HuH-7.5 (cell line): ENCODE measurements at places on chromosomes 7 and 10.

GRCh38 chr10:8738987-8739386, 684.5 kb downstream of the GATA3 start:
- DNase-seq, result no peak

DNA sequence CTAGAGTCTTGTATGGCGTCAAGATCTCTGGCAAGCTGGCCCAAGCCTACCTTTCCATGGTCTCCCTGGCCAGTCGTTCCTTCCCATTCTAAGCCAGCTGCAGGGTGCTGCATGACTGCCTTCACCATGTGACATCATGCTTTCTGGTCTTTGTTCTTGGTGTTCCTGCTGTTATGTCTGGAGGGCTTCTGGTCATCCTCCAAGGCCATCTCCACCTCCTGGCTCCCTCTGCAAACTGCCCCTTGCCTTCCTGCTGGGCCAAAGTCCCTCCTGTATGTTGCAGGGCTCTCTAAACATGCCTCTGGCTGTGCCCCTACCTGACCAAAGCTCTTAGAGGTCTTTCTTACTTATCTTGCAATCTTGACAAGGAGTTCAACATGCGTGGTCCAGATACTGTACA, 44.4 kb upstream of the SHH start:
- DNase-seq, result no peak

DNA sequence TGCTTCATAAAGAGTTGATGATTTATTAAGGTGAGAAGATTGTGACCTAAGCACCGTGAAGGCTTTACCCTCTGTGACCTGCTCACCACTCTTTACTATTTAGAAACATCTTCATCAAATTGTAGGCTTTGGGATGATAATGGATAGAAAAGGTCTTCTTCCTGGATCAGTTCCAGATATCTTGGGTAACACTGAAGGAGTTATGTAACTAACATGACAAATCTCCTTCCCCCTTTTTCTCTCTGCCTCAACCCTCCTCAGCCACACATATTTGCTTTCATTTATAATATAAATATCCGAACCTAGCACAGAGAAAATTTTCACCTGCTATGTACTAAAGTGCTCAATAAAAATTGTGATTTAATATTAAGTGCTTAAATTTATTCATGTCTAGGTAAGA, 151.5 kb downstream of the FRMD4A start:
- DNase-seq, result no peak

- peak; percentile 37 for DNase-seq
Measured at GRCh38 chr7:113159746-113160339, 41.5 kb upstream of the SMIM30 start.

- DNase-seq, result no peak
Measured at GRCh38 chr7:94980418-94981142, 73.2 kb downstream of the PPP1R9A start.

DNA sequence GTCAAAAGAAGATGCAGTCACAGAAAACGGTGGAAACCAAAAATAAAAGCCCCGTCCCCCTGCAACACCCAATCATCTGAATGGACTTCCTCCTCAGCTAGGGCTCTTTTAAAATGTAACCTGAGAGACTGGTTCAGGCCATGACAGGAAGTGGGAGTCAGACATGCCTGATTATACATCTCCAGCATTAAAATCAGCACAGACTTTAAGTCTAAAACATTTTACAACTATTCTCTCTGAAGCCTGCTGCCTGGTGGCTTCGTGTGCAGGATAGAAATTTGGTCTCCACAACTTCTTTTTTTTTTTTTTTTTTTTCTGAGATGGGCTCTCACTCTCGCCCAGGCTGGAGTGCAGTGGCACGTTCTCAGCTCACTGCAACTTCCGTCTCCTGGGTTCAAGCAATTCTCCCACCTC, 30.3 kb downstream of the HACD1 start:
- DNase-seq, result no peak
